ENCODE measurements at places on chromosomes 1 and 21. TPM values are rescaled to one million over a fixed set of nuclear protein-coding genes. Genes with fewer than 3 reads are reported as not detected.
A peak's percentile ranks its signal among the peaks of the same experiment; 100 is the strongest.

DNA sequence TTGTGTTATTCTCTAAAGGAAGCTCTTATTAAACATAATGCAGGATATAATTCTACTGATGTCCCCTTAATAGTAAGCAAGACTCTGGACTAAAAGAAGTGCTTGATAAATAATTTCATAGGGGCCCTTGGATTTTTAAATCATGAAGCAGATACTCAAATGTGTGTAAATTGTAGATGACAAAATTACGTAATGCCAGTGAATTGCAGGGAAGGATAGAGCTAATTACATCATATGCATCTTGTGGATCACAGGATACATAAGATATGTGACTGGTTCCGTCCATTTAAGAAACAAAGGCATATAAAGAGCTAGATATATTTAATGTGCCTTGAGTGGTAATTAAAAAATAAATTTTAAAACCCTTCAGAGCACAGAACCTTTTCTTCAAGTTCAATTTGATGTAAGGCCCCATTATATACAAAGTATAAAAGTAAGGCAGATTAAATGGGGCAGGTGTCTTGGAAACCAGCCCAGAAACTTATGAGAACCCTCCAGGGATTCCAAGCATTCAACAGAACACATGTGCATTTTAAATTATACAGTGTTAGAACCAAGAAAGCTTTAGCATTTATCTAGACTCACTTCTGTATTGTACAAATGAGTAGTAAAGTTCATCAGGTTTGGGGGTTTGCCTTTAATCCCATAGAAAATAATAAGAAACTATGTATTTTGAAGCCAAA is 190.4 kb downstream of the NCAM2 start:
- DNase-seq = no peak

- no peak for DNase-seq
Observed at GRCh38 chr1:99943223-99943794, 26.5 kb upstream of the SLC35A3 start.

CACYBP gene
- 86.4 TPM for total RNA-seq

- DNase-seq = no peak
Observed at GRCh38 chr1:147579532-147579931, 38.2 kb downstream of the BCL9 start.

GJA9 gene
- not detected for total RNA-seq

ADORA1 gene
- total RNA-seq = 5.6 TPM

ZNF670 gene
- total RNA-seq = 0.49 TPM

DNA sequence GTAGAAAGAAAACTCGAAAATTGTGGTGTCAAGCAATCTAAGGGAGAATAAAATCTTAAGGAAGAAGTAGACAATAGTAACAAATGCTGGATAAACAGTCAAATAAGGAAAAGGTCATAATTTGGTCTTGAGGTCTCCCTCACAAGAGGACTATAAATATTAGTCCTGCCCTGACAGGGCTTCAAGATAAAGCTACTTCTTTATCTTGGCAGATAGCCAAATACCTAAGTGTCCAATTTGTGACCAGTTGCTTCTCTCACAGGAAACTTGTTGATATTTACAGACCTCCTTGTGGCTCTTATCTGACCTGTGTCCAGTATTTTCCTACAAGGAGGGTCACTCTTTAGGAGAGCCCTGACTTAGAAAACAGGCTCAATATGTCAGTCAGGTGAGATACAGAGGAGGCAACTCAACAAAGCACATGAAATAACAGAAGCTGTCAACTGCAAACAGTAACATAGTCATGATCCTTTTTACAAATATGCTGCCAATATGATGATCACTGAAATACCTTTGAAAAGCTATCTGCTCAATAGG is 88.8 kb downstream of the TNNI3K start:
- no peak for DNase-seq

DNA sequence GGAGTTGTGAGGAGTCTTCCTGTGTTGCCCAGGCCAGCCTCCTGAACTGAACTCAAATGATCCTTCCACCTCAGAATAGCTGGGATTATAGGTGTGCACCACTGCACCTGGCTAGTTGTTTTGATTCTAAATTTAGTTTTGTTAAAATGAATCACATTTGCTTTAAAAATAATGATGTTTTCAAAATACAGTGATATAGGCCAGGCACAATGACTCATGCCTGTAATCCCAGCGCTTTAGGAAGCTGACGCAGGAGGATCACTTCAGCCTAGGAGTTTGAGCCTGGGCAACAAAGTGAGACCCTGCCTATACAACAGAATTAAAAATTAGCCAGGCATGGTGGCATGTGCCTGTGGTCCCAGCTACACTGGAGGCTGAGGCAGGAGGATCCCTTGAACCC is 24.3 kb downstream of the RTCA start:
- DNase-seq = no peak

- DNase-seq = peak; percentile 36
Observed at GRCh38 chr1:44423591-44424537, 18.8 kb downstream of the RNF220 start.

DNA sequence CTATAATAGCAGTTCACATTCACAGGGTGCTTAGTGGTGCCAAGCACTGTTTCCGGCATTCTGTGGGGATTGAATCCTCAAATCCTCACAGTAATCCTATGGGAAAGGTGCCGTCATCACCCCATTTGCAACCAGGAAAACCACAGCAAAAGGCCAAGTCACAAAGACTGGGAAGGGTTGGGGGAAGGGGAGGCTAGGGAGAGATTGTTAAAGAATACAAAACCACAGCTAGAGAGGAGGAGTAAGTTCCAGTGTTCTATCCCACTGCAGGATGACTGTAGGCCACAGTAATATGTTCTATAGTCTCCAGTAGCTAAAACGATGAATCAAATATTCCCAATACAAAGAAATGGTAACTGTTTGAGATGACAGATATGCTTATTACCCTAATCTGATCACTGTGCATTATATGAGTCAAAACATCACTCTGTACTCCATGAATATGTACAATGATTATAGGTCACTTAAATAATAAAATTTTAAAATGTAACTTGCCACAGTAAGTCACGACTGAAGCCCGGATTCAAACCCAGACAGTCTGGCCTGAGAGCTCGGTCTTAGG is 256.8 kb downstream of the TOMM20 start:
- DNase-seq = no peak

KIRREL1 gene
- 2.8 TPM for total RNA-seq

GRCh38 chr1:97505816-97506215 is 415.0 kb downstream of the DPYD start:
- DNase-seq = no peak

DNA sequence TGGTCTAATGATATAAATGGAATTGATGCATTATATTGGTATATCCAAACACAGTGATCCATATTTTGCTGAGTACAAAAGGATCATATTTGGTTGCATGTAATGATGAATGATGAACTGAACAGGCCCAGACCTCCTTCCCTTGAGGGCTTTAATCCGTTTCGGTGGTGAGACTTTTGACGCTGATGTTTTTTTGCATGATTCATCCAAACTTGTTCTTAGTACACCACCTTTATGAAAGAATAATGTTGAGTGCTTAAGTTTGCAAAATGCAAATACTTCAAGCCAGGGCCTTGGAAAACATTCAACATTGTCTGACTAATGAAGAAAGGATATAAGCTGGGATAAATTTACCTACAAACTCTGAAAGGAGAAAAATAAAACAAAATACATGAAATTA is 19.2 kb downstream of the HOOK1 start:
- DNase-seq = no peak

DNA sequence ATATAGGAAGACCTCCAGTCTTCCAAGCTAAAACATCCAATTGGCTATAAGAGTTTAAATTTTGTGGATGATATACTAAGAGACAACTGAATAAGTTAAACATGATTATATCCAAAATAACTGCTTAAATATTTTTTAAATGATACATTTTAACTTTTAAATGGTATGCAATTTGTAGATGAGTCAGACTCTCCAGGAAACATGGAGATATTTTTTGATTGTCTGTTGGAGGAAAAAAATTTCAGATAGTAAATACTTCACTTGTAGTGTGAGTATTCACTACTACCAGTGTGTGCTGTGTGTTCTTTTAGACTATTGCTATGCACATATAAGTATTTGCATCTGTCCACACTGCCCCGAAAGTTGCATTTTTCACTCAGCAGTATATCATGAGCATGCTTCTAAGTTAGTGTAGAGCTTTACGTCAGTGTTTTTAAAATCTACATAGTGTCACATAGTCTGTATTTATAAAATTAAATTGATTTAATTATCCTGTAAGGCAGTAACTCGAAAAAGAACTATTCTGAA is 91.1 kb downstream of the USP25 start:
- no peak for DNase-seq

GRCh38 chr1:5460974-5461373 is 531.3 kb downstream of the NPHP4 start:
- no peak for DNase-seq

DNA sequence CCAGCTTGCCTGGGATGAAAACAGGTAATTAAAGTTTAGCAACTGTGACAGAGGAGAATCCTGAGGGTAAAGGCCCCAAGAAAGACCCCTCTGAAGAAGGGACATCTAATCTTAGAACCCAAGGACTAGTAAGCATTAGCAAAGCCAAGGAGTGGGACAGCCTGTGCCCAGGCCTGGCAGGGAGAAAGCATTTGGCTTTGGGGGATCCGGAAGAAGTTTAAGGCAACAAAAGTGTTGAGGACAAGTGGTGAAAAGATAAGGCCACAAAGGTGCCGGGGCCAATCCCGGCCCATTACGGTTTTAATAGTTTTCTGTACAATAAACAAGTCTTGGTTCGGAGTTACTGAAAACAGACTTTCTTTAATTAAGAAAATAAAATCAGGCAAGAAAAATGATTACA is 275.5 kb downstream of the TM2D1 start:
- DNase-seq = peak; percentile 28

MSH4 gene
- total RNA-seq = 0.24 TPM

DNA sequence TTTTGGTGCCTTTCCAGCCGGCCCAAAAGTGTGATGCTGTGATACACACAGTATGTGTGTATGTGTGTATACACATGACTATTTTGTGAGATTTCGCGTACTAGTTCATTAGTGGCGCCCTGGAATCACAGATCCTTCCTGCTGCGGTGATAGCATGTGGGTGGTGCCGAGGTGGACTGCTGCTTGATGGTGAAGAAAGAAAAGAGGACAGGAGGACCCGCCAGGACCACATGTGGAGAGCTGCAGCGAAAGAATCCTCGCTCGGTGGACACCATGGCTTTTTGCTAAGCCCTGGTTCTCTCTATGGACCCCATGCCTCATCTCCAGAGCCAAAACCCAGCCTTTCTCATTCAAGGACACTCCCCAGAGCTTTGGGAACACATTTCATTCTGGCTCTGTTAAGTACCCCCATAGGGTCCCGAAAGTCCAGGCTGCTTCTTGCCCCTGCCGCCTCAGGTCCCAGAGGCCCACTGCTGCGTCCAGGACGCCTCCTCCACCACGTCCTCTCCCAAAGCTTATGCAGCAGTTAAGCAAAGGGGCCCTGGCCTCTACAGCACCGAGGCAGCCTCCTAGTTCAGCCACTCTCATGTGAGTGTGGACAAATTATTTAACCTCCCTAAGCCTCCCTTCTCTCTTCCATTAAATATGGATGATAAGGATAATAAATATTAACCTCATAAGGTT is 32.8 kb upstream of the COX20 start:
- no peak for DNase-seq

DNA sequence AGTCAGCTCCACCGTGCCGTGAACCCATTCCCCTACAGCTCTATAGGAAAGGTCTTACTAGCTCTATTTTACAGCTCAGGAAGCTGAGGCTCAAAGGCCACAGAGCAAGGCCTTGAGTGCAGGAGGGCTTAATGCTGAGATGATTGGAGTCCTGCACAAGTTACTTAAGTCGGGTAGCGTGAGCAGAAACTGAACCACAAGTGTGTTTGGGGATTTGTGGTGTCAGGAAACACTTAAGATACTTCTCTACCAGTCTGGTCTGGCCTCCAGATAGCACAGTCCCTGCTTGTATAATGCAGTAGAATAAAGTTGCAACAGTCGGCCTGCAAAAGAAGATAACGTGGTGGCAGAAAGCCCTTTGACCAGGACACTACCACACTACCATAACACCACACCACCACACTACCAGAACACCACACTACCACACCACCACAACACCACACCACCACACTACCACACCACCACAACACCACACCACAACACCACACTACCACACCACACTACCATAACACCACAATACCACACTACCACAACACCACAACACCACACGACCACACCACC is 118.1 kb downstream of the SPSB1 start:
- DNase-seq = no peak

- no peak for DNase-seq
Observed at GRCh38 chr1:39154553-39155421, 49.7 kb upstream of the MACF1 start.

BEST4 gene
- total RNA-seq = not detected

- no peak for DNase-seq
Observed at GRCh38 chr1:46077644-46078043, 54.8 kb downstream of the PIK3R3 start.

DNA sequence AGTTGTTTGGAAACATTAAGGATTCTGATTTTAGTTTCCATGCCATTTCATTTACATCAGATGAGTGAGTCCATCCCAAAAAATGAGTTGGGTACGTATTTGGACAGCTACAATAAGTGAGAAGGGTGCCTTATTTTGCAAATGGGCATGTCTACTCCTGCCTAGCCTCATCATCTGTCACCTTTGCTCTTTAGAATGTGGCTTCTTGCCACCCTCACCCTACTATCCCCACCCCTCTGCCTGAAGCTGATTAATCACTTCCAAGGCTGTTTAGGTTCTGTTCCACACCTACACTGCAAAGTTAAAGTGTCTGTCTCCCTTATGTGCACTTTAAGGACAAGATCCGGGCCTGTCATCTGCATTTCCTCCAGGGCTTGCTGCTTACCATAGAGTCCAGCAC is 61.2 kb downstream of the ST6GALNAC5 start:
- no peak for DNase-seq

DNA sequence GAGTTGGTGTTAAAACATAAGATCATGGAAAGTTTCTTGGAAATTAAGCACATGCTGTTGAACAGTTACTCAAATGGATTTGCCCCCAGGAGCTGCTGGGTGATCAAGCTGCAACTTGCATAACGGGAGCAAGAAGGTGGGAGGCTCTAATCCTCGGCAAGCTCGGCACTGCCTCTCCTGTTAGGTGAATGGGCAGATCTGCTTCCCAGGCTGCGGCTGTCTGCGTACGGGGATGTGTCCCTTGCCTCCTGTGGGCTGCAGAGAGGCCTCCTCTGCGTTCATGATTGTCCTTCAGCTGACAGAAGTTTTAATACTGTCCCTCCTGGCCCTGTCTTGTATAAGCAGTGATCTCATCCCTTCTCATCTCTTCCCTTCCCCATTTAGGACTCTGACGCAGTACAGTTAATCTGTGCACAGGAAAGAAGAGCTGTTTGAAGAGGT is 36.7 kb downstream of the ATP1A1 start:
- no peak for DNase-seq
